Daoy (cell line): ENCODE measurements at places on chromosomes 1 and 21. TPM values are rescaled to one million over a fixed set of nuclear protein-coding genes. Genes with fewer than 3 reads are reported as not detected.

DNA sequence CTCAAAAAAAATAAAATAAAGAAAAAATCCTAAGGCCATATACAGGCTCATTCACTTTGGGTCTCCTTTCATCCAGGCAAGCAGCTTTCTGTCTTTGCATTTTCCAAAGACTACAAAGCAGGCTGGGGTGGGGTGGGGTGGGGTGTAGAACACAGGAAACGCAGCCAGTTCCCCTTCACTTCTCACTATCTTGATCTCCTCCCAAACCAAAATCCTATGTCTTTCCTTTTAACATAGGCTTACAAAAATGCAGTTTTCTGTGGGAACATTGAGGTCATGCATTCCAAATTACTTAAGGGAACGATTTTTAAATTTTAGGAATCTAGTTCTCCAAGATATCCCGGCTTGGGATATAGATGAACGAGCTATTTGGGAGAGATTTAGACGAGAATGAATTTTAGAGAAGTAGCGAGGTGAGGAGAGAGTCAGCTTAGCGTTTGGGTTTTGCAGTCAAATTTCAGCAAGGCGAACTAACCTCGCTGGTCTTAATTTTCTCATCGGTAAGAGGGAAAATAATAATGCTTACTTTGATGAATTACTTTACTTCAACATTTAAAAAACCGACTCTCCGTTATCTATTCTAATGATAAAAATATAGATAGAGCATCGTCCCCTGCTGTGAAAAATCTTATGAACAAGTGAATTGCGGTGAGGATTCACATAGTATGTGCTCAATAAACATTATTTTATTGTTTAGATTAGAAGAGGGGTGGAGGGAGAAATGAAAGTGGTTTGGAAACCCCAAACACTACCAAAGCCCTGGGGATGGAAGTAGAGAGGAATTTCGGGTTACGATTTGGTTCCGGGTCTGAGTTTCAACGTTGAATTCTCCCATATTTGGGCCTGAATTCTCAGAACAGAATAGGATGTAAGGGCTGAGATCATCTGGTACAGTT, 735 bp upstream of the STX12 start:
- DNase-seq = no peak

- DNase-seq = no peak
Observed at GRCh38 chr1:27559466-27560030, 44.4 kb downstream of the AHDC1 start.

GRCh38 chr1:67784545-67785186, 48.6 kb downstream of the GNG12 start:
- DNase-seq = no peak

DNA sequence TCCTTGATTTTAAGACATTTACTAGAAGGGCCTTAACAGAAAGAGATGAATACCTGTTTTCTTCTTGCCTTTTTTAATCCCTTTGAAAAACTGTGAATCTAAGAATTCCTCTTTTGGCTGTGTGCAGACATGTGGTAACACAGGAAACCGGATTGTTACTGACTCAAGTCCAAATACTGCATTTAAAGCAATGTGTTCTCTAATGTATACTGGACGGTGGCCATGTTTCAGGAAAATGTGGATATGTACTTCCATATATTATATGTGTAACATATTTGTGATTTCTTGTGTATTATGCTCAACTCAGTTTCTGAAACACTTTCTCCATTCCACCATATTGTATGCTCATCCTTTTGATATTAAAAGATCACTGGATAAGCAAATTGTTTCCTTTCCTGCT, 185.1 kb downstream of the LRRC7 start:
- no peak for DNase-seq

- no peak for DNase-seq
Observed at GRCh38 chr1:54883349-54884102, 3.5 kb downstream of the DHCR24 start.

The DEDD gene
- total RNA-seq = 22.0 and 24.2 TPM in 2 replicates

DNA sequence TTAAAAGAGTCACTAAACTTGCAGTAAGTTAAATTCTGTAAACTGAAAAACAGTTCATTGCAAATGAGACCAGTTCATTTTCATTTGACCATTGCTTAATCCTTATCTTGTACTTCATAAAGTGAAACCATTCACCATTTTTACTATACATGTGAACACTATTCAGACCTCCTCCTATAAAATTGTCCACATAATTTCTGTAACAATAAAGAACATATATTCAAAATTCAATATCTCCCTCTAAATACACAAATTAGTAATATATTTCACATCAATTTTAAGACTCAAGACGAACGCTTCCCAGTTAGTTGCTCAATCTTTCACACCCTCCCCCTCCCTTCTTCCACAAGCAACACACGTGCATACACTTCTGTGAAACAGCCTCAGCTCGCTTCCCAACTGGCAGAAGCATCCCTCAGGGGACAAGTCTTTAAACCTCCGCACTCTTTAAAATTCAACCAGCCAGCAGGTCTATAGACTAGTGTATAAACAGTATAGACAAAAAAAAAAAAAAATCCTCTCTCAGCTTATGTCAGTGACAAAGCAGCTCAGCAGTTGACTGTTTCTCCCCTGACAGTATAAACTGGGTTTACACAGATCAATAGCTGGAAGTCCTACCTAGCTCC, 99.6 kb downstream of the DENND1B start:
- no peak for DNase-seq

GRCh38 chr1:84883286-84883685, 9.7 kb downstream of the LPAR3 start:
- DNase-seq = peak; percentile 19

DNA sequence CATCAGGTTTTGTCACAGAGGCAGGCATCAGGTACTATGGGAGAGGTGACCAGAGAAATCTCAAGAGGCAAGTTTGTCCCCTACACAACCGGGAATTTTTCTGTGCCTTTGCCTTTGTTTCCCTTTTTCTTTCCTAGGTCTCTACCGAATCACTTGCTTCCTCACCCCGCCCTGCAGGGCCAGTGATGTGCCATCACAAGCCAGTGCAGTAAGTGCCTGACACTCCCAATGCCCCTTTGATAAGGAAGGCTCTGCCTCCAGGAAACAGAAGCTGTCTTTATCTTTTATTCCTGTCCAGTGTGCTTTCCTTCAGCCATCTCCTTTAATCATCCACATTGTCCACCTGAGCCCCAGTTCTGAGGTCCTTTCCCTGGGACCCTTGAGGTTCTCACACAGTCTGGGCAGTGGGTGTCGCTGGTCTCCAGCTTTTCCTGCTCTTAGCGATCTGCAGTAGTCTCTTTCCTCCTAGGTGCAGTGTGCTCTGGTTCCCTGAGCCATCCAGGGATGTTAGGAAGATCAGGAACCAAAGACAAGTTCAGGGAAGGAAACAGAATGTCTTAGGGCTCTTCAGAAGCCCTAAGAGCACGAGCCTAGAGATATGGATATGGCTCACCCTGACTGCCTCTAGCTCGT, 36.6 kb downstream of the GJA5 start:
- DNase-seq = peak; percentile 36

DNA sequence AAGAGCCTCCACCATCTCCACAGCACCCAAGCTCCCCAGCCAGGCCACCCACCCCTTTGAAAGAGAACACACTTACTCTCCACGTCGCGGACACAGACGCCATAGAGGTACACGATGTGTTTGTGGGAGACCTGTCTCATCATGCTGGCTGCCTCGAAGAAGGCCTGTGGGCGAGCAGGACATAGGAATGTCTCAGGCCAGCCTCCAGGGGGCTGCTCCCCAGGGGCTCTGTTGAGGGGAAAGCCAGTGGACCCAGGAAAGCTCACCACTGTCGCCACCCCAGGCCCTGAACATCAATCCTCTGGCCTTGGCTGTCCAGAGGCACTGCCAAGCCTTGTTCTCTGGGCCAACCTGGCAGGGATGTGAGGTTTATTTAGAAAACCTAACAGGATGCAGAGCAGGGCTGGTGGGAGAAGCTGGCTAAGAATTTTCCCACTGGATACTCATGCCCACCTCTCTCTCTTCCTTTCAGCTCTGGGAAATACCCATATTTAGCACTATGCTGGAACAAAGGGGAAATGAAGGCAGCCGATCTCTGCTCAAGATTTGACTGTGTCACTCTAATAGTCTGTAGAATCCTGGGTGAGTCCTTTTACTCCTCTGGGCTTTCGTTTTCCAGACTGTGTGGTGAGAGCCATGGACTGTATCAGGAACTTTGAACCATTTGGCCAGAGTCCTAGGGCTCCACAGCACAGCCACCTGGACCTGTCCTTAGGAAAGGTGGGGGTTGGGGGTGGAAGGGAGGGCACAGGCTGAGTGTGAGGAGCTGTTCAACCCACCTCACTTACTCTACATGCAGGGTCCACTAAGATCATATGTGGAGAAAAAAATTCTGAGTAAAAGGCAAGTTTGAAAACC, 101.9 kb downstream of the RAVER2 start:
- no peak for DNase-seq

DNA sequence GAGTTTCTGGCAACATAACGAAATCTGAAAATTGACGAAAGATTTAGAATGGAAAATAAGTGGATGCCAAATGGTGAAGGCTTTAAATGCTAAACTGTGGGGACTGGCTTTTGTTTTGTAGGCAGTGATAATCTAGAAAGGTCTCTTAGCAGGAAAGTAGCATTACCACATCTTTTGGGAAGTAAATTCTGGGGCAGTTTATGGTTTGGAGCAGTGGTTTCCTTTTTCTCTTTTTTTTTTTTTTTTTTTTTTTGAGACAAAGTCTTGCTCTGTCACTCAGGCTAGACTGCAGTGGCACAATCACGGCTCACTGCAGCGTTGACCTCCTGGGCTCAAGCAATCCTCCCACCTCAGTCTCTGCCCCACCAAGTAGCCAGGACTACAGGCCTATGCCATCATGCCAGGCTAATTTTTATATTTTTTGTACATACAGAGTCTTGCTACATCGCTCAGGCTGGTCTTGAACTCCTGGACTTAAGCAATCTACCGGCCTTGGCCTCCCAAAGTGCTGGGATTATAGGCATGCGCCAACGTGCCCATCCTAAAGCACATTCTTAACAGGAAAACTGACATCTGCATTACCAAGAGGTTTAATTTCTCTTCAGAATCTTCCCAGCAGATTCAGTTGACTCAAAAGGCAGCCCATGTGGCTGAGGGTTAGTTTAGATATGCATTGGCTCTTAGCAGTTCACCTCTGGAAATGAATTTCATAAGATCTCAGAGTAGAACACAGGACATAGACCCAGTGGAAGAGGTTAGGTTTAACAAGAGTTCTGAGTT, 32.9 kb downstream of the C21orf91 start:
- no peak for DNase-seq

The TCP10L gene
- 2.9 TPM in 1 of 2 replicates, not detected in the other for total RNA-seq

DNA sequence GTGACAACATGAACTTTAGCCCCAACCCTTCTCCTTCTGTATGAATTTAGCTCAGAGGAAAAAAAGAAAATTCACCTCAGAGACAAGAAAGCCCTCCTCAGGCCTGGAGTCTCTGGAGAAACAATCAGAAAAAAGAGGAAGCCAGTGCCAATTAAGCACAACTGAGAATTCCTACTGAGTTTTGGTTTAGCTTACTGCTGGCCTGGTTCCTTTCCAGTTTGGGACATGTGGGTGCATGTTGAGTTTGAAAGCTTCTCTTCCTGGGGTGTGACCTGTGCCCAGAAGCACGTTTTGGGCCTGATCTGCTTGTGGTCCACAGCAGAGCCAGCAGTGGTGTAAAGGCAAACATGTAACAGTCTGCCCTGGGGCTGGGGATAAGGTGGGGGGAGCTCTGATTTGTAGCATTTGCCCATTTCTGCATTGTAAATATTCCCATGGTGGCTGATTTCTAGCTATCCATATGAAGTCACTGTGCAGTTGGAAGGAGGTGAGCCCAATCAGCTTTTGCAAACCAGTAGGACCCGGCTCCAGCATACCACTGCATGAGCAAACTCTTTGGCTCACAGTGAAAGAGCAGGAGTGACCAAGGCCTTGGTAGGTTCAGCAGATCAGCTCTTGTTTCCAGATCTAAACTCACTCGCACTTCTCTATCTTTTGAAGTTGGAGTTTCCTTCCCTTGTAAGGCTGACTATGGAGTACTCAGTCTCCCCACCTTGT, 4.7 kb upstream of the THEM5 start:
- DNase-seq = no peak

The BLACAT1 gene
- 0.30 and 0.86 TPM in 2 replicates for total RNA-seq

DNA sequence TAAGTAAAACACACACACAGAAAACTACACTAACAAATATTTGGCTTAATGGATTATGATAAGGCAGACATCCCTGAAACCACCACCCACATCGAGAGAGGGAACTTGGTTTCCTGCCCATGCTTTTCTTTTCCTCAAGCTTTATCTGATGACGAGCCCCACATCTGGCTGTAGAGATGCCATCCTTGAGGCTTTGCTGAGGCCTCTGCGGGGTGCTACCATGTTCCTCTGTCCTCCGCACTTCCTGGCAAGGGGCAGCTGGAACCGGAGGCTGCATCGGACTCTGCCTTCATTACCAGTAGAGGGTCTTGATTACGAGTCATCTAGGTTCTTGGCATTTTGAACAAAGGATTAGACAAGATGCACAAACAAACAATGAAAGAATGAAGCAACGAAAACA, 21.7 kb upstream of the C1orf174 start:
- peak; percentile 37 for DNase-seq

DNA sequence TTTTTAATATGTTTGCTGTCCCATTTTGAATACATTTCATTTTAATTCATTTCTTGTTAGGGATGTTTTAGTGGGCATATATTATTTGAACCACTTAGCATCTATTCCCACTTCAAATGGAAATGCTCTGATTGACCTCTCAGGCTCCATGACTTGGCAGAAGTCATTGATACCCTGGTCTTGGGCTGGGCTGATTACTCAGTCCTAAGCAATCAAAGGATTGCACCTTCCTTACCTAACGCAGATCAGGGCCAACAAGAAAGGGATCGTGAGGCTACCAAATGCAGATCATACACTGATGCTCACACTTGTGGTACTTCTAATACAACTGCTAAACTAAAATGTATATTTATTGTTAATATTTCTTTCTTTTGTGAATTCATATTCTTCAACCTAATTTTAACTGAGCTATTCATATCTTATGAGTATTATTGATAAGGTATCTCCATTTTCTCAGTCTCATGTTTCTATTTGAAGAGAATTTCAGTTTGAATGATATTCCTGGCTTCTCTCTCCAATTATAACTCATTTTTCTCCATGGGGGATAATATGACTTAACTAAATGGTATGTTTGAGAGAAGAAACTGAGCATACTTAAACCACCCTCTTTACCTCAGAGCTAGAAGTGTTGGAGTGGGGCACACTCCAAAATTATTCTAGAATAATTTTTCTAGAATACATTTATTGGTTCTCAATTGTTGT, 615.5 kb upstream of the ADAMTS5 start:
- no peak for DNase-seq

DNA sequence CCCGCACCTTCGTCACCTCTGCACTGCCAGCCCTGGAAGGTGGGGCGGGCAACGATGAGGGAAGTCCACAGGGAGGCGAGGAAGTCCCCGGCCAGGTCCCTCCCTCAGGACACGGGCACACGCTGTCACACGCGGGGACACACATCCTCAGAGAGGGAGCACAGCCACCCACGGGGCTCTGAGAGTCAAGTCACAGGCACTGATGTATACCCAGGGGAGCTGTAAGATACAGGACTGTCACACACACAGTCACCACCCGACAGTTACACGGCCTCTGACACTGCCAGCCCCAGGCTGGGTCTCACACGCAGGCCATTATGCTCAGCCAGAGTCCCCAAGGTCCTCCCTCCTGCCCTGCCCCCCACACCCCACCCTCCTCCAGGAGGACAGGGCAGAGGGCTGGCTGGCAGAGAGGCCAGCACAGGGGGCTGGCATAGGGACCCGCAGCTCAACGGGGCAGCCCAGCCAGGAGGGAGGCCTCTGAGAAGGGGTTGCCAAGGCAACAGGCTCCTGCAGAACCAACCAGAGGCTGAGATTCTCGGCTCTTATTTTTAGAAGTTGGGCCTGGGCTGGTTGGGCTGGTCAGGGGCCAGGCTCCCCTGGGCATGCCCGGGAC, 17.7 kb upstream of the ADGRB2 start:
- no peak for DNase-seq

GRCh38 chr1:58854576-58854975, 70.7 kb upstream of the JUN start:
- DNase-seq = no peak

The ELAPOR1 gene
- total RNA-seq = 0.23 and 0.33 TPM in 2 replicates
